ENCODE measurements at places on chromosomes 6 and 20.

- DNase-seq: no peak
Measured at GRCh38 chr20:46377518-46377917, 28.9 kb downstream of the ELMO2 start.

DNA sequence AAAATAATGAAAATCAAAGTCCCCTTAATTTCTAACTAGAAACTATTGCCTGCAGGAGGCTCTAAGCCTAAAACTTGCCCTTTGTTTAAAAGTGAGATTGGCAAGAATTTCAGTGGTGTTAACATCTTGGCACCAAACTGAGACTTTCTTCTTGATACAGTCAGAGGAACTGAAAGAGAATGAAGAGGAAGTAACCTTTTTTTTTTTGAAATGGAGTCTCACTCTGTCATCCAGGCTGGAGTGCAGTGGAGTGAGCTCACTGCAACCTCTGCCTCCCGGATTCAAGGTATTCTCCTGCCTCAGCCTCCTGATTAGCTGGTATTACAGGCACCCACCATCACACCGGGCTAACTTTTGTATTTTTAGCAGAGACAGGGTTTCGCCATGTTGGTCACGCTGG, 3.6 kb downstream of the DOP1A start:
- DNase-seq: no peak

GRCh38 chr20:34213213-34213612, 28.0 kb upstream of the ASIP start:
- DNase-seq: no peak

DNA sequence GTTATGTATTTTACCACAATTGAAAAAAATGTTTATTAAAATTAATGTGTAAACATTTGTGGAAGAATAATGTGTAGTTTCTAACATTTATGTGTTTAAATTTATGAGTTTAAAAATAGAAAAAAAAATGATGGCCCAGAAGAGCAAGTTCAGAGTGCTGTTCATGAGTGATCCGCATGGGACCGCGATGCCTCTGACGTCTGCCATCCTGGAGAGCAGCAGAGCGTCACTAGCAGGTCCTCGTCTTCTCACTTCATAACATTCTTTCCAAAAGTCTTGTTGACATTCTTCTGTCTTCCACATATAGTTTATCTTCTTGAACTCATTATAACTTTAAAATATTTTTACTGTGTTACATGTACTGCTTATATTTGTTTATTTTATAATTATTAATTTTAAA, 15.5 kb downstream of the BTNL2 start:
- DNase-seq: no peak

GRCh38 chr6:128605961-128606360, 85.6 kb upstream of the PTPRK start:
- DNase-seq: no peak

DNA sequence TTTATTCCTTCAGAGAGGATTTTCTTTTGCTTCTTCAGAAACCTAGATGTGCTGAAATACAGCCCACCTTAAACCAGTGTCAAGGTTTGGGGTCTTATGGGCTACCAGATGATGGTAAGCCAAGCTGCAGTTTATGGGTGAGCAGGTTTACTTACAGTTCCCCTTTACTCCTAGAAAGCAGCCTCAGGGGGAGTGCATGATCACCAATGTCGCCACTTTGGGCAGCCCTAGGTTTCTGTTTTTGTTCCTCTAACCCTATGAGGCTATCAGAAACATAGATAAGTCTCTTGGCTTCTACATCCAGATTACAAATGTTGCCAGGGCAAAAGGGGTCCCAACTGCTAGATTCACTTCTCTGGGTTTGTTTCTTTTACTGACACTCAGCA, 67.2 kb downstream of the TRIM27 start:
- DNase-seq: no peak

DNA sequence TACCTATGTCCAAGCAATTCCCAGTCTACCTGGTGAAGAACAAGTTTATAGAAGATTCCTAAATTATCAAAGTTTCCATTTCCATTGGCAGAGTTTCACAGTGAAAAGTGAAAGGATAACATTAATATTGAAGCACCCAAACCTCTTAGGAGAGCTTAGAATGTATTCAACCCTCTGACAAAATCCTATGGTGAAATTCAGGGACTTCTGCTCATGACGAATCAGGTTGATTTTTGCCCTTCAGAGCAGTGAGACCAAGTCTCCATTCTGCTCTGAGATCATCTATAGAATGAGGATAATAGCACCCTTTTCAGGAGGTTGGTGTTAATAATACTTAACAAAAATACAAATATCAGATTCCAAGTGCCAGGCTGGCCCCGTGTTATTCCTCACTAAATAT, 15.5 kb downstream of the SERPINB1 start:
- DNase-seq: no peak

DNA sequence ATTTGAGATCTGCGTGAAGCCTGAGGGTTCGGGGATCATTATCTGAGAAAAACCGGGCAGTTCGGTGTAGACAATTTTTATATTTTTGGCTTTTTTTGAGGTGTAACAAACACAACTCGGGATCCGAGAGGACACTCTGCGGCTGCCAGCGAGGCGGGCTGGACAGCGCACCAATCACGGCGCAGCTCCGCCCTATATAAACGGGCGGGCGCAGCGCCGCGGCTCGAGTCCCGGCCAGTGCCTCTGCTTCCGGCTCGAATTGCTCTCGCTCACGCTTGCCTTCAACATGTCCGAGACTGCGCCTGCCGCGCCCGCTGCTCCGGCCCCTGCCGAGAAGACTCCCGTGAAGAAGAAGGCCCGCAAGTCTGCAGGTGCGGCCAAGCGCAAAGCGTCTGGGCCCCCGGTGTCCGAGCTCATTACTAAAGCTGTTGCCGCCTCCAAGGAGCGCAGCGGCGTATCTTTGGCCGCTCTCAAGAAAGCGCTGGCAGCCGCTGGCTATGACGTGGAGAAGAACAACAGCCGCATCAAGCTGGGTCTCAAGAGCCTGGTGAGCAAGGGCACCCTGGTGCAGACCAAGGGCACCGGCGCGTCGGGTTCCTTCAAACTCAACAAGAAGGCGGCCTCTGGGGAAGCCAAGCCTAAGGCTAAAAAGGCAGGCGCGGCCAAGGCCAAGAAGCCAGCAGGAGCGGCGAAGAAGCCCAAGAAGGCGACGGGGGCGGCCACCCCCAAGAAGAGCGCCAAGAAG, 69.0 kb downstream of the HFE start:
- peak; percentile 93 for DNase-seq

DNA sequence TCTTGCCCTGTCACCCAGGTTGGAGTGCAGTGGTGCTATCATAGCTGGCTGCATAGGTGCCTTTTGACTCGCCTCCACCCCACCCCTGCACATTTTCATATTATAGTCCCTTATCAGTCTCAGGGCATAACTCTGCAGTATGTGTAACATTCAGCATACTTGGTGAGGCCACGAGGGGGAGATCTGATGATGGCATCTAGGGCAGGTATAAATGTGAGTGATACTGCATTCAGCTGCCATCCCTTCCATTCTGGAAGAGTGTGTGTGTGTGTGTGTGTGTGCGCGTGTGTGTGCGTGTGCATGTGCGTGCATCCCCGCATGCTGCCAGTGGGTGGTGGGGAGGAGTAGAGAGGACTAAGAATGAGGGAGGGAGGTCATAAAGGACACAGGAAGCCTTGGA, 81.4 kb downstream of the JARID2 start:
- no peak for DNase-seq

GRCh38 chr20:52103913-52104545, 87.5 kb downstream of the ZFP64 start:
- peak; percentile 27 for DNase-seq

DNA sequence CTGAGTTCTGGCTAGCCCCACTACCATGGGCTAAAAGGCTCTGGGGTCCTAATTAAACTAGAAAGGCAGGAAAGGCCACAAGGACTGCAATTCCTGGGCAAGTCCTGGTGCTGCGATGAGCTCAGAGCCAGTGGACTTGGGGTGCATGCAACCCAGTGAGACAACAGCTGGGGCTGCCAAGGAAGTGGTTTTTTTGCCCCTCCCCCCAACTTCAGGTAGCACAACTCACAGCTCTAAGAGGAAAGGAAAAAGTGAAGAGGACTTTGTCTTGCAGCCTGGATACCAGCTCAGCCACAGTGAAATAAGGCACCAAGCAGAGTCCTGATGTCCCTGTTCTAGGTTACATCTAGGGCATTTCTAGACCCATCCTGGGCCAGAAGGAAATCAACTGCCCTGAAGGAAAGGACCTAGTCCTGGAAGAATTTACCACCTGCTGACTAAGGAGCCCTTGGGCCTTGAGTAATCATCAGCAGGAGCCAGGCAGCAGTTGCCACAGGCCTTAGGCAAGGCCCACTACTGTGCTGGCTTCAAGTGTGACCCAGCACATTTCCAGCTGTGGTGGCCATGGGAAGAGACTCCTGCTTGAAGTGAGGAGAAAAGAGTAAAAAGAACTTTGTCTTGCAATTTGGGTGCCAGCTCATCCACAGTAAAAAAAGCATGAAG, 358.4 kb downstream of the BTBD3 start:
- DNase-seq: no peak

DNA sequence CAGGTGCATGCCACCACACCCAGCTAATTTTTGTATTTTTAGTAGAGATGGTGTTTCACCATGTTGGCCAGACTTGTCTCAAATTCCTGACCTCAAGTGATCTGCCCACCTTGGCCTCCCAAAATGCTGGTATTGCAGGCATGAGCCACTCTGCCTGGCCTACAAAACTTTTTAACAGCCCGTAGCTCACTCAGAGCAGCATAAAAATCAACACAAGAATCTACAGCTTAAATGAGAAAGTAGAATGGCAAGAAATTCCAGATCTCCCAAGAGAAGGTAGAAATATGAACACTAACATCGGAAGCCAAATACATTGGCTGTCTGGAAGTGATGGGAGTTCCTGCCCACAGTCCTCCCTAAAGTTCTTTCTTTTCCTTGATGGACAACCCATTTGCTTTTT, 43.7 kb downstream of the SCGN start:
- no peak for DNase-seq

DNA sequence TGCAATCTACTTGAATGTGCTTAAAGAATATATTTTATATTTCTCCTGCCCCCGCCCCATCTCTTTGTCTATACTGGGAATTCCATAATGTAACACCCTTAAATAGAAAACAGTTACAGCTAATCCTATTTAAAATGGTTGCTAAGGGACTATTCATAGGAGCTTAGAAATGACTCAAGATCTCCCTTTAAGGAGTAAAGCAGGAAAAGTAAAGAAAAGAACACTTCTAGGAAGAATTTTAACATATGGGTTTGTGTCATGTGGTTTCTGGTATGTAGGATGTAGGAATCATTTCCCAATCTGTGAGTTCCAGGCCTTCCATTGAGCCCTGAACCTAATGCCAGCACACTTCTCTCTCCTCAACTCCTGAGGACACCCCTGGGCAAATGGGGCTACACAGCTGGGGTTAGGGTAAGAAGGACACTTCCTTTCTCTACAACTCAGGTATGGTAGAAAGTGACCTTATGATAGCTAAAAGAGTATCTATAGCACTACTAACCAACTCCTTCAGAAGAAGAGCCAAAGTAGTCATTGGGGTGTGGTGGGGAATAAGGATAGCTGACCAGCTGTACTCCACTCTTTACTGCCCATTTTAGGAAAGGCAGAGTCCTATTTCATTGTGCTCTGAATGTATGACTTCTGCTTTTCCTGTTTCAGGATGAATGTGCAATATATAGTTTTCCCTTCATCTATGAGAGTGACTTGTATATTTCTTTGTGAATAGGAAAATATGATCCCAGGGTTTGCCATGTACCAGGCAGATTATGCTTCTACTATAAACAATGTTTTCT, 27.3 kb downstream of the RIMS1 start:
- no peak for DNase-seq

GRCh38 chr6:98136333-98136732, 698.0 kb upstream of the POU3F2 start:
- no peak for DNase-seq

DNA sequence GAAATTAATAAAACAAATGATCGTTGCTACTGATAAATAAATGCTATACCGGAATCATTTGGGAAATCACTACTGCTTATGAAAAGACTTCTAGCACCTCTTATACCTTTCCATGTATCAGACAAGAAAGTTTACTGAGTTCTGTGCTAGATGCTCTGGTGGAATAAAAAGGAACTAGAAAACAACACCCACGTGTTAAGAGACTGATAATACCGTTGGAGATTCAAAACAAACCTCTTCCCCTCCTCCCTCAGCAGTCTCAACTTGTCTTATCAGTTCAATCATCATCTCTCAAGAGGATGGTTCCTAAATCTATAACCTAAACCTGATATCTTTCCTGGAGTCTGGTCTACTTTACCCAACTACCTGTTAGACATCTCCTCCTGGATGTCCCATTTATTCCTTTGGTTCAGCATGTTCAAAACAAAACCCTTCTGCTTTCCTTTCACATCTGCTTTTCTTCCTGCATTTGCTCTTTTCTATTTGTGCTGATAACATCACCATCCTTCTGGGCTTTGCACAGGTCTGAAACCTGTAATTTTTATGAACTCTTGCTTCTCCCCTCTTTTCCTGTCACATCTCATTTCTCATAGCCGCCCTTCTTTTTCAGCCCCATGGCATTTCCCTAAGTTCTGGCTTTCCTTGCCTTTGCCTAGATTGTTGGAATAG, 122.2 kb downstream of the COL19A1 start:
- DNase-seq: no peak

DNA sequence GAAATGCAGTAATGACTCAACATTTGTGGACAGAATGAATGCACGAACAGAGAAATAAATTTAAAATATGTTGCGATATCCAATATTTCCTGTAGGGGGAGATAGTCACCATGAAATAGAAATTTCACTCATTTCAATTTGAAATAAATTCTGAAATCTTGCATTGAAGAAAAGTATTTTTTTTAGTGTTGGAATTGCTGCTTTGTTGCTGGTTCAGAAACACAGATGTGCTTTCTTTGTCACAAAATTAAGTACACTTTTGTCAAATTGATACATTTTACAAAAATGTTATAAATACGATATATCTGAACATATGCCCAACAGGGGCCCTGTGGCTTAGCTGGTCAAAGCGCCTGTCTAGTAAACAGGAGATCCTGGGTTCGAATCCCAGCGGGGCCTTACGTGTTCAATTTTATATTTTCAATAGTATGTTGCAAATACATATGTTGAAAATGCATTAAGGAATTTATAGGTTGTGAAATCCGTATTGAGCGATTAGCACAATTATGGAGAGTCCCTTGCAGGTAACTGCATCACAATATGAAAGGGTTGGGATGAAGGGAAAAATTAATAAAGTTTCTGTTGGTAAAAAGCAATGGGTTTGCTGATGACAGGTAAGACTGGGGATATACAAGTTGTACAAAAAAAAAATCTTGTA, 85.4 kb upstream of the PRSS16 start:
- DNase-seq: peak; percentile 12

DNA sequence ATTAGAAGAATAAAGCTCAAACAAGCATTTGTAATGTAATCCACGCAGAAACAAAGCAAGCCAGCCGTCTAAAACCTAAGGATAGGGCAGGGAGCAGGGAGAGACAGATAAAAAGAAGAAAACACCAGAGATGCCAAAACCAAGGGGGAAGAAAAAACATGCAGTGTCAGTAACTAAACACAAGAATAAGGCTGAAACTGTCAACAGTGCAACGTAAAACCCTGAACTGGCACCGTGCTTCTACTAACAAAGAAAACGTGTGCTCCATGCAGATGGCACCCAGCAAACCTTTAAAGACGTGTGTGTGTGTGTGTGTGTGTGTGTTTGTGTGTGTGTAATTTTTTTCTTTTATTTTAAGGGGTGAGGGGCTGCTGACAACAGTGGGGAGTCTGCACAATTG, 88.4 kb upstream of the TAB2 start:
- no peak for DNase-seq

- DNase-seq: no peak
Measured at GRCh38 chr6:102986086-102986485, 1592.6 kb downstream of the GRIK2 start.

- peak; percentile 73 for DNase-seq
Measured at GRCh38 chr6:144285798-144286502, 815 bp downstream of the UTRN start.

- DNase-seq: peak; percentile 10
Measured at GRCh38 chr6:116387374-116387773, 16.6 kb downstream of the DSE start.
